ENCODE measurements at places on chromosomes 2 and 18.

- peak; percentile 54 for DNase-seq
These were observed 53.3 kb downstream of the PIKFYVE start for GRCh38 chr2:208319391-208319790.

DNA sequence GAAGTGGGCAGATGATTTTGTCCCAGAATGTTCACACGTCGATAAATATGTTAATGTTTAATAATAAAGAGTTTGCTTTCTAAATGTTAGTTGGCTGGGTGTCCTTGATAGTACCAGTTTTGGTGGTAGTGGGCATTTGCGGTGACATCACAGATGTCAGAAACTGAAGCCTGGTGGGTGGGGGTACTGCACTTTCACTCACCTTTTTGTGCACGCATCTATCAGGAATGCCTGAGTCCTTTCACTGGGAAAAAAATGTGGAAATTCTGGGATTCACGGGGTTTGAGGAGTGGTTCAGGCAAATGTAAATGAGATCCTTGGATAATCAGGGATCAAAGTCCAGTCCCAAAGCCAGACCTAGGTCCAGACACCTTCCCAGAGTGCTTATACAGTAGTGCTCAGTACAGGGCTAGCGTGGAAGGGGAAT is 3.2 kb downstream of the EPAS1 start:
- no peak for DNase-seq

GRCh38 chr2:71614976-71615766 is 161.8 kb downstream of the DYSF start:
- DNase-seq, result no peak

DNA sequence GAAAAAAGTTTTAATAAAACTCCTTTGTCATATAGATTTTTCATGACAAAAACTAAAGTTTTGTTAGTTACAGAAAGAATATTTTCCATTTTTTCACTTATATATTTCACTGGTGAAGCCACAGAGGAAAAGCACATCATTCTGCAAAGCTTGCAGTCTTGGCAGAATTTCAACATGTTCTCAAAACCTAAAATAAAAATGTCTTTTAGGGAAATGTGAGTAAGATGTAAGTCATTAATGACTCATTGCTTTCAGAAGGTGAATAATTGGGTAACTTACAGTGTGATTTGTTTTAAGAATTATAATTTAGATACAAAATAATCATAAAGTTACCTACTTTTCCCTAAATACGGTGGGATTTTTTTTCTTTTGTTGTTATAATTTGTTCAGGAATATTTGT is 43.4 kb upstream of the TNFRSF11A start:
- no peak for DNase-seq

DNA sequence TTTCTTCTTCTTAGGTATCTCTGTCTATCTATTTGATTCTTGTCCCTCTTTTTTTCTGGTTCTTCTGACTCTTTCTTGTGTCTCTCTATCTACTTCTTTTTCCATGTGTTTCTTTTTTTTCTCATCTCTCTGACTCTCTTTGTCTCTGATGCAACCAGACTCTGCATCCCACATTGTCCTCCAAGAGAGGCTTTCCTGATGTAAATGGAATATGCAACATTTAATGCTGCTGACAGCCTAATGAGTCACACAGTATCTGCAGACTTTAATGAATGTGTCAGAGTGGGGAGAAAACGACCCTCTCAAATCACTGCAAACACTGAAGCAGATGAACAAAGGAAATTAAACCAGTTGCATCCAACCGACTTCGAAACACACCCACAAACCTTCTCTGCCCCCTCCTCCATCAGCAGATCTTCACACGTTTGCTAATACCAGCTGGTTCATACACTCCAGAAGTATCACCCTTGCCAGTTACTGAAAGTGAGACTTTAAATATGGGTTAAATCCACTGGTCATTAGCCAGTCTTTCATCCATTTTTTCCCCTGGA is 351.5 kb downstream of the TXNL1 start:
- no peak for DNase-seq

DNA sequence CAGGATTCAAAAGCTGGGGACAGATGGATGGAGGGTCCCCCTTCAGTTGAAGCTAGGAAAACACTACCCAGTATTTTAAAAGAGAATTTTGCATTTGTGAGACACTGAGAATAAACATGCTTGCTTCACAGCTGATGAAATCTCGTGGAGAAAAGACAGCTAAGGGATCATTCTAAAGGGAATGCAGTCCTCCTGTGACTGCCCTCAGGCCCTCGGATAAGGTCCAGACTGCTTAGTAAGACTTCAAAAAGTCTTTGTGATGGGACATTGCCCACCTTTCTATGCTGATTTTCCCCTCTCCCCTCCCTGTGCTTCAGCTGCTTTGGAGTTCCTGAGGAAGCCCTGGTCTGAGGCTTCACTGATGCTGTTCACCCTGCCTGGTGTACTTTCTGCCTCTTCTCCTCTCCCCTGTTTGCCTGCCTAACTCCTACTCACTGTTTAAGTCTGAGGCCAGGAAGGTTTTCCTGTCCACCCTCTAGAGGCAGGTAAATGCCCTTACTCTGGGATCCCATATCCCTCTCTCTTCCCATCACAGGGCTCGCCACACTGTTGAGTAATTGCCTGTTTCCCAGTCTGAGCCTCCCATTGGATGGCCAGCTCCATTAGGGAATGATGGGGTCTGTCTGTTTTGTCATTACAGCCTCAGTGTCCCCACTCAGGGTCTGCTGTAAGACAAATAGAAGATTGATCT is 26.6 kb downstream of the POLE4 start:
- no peak for DNase-seq

DNA sequence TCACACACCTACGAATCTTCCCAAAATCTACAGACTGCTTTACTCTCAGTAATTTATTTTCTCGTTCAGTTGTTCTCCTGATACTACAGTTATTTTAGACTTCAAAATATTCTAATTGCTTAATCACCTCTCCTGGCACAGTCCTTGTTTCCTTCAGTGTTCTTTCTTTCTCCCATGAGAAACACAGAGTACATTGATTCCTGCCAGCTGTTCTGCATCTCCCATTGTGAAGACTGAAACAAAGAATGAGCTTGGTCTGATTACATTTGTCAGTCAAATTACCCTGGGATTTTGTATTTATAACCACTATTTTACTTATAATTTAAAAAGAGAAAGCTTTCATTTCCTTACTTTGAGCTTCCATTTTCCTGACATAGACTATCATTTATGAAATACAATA is 63.9 kb upstream of the TANK start:
- no peak for DNase-seq

DNA sequence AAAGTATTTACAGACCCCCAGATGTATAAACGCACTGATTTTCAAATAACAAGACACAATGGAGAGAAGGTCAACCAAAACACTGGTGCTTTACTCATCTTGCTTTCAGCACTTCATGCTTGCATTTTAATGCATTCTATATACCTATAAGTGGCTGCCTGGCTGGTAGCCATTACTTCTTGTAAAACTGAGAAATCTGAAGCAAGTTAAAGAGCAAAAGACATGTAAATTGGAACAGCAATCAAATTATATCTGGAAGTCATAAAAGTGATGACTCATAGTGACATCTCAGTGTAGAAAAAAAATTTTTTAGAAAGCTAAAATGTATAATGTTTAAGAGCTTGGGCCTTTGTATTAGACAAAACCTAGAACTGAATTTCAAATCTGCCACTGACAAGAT is 106.2 kb downstream of the CCDC141 start:
- no peak for DNase-seq

- DNase-seq, result no peak
These were observed 10.3 kb upstream of the INO80C start for GRCh38 chr18:35508030-35508429.

GRCh38 chr2:48399828-48400552 is 130.0 kb upstream of the STON1 start:
- DNase-seq, result no peak

GRCh38 chr2:58620093-58620492 is 379.0 kb upstream of the FANCL start:
- no peak for DNase-seq

GRCh38 chr2:129849559-129850160 is 129.8 kb upstream of the RAB6C start:
- DNase-seq, result peak; percentile 80

DNA sequence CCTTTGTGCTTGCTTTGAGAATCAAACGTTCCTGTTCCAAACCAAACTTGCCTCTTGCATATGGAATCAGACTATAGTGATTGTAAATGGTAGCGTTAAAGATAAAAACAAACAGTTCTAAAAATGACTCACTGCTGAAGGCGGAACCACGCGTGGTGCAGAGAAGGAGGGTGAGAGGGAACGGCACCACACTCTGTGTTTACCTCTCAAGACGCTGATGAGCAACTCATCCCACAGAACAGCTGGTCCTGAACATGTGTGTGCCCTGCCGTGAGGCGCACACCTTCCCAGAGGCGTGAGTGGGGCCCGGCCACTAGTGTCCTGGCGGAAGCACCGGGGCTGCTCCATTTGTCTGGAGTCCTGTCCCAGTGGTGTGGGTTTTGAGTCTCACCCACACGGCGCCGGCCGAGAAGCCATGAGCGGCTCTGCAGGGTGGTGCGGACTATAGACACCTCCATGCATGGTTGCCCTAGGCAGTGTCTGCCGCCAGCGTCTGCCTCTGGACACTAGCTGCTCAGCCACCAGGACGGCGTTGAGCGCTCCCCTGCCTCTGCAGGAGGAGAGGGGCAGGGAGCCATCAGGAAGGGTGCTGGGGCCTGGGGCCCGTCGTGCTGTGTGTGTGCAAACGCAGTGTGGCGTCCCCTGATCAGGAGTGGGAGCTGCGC is 52.1 kb downstream of the NFATC1 start:
- DNase-seq, result no peak

GRCh38 chr2:174046172-174046571 is 81.0 kb upstream of the SP3 start:
- DNase-seq, result no peak

DNA sequence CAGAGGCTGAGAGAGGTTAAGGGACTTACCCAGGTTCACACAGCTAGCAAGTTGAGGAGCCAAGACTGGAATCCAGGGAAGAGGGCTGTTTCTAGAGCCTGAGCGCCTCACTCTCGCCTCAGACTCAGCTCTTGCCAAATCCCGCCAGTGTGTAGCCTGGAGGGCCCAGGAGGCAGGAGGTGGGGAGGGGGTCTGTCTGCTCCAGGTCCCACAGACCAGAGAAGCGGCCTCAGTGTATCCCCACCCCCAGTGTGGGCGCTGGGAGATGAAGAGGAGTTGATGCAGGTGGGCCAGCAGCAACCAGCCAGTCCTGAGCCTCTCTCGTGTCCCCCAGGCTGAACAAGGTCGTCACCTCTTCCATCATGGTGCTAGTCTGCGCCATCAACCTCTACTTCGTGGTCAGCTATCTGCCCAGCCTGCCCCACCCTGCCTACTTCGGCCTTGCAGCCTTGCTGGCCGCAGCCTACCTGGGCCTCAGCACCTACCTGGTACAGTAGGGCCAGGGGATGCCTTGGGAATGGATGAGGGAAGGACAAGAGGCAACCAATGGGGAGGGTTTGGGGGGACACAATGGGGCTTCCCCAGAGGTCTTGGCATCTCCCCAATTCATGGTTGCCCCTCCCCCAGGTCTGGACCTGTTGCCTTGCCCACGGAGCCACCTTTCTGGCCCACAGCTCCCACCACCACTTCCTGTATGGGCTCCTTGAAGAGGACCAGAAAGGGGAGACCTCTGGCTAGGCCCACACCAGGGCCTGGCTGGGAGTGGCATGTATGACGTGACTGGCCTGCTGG is 5.2 kb upstream of the CTDSP1 start:
- no peak for DNase-seq

GRCh38 chr2:136424112-136424511 is 306.2 kb upstream of the CXCR4 start:
- DNase-seq, result no peak

GRCh38 chr2:139201516-139201915 is 421.3 kb upstream of the NXPH2 start:
- DNase-seq, result no peak

DNA sequence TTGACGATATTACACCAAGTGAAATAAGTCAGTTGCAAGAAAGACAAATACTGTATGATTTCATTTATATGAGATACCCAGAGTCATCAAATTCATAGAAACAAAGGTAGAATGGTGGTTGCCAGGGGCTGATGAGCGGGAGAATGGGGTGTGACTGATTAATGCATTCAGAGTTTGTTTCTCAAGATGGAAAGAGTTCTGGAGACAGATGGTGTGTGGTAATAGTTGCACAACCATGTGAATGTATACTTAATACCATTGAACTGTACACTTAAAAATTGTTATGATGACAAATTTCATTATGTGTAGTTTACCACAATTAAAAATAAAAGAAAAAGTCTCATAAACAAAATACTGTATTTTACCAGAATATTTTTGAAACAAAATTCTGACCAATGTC is 117.3 kb downstream of the PIGN start:
- no peak for DNase-seq

DNA sequence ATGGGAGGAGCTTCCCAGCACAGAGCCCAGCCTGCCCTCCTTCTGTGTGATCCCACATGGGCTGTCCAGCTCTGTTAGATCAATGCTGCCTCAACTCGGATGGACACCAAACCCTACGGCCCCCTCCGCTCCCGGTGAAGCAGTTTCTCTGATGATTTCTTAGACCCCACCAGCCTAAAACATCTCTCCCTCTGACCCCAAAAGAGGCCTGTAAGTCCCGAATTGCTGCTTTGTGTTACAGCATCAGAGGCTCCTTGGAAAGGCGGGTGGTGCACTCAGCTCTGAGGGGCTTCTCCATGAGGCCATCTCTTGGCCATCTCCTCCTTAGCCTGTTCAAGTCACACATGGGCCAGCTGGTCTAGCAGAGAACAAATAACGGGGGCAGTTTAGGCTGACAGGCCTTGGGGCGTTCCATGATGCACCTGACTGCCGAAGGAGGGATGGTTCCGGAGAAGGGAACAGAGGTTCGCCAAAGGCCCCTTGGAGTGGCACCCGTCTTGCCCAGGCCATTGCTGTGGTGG is 240.7 kb downstream of the SH3RF3 start:
- DNase-seq, result no peak

GRCh38 chr2:128196471-128196931 is 105.5 kb downstream of the UGGT1 start:
- peak; percentile 19 for DNase-seq

GRCh38 chr18:9683418-9684396 is 24.4 kb upstream of the RAB31 start:
- DNase-seq, result no peak

- no peak for DNase-seq
These were observed 75.9 kb downstream of the PTGR3 start for GRCh38 chr18:75132931-75133525.

DNA sequence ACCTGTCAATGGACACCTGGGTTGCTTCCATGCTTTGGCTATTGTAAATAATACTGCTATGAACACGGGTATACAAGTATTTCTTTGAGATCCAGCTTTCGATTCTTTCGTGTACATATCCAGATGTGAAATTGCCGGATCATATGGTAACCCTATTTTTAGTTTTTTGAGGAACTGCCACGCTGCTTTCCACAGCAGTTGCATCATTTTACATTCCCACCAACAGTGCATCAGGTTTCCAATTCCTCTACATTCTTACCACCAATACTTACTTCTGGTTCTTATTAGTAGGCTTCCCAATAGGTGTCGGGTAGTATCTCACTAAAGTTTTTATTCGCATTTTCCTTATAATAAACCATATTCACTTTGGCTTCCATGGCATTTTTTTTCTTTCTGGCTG is 69.6 kb downstream of the PID1 start:
- no peak for DNase-seq

All from GM12865 (cell line).